Kidney (tissue), 22 donors: ENCODE measurements at places on chromosomes 3 and 15. TPM values are rescaled to one million over a fixed set of nuclear protein-coding genes. Genes with fewer than 3 reads are reported as not detected.

Gene COPS2
- total RNA-seq, result 60.1 TPM

Gene ZNF620
- 6.9 TPM for total RNA-seq

Gene MEGF11
- total RNA-seq, result 41.8 TPM

Gene AP3B2
- 4.7 TPM for total RNA-seq

Gene PSMD2
- 149 TPM for total RNA-seq

Gene CTXN2
- total RNA-seq, result 0.06 TPM

Gene CILP
- total RNA-seq, result 1.5 TPM

- no peak for DNase-seq
- no peaks in the 10 kb centered on the region for H3K27me3 ChIP-seq
- no peak overlapping the region for H3K4me3 ChIP-seq
- no peaks in the 10 kb centered on the region for H3K4me1 ChIP-seq
- H3K36me3 ChIP-seq, result no peaks in the 10 kb centered on the region
Measured at GRCh38 chr3:55508335-55508734, 21.2 kb upstream of the WNT5A start.

- H3K4me3 ChIP-seq, result no peak overlapping the region
- H3K36me3 ChIP-seq, result no peaks in the 10 kb centered on the region
- peak; percentile 65 for DNase-seq
- H3K4me1 ChIP-seq, result no peaks in the 10 kb centered on the region
- no peak overlapping the region for H3K27ac ChIP-seq
Measured at GRCh38 chr3:118884748-118885206, 149.9 kb downstream of the IGSF11 start.

GRCh38 chr15:20344601-20345400, 196.8 kb downstream of the GOLGA6L6 start:
- H3K4me3 ChIP-seq, result no peak overlapping the region
- no peaks in the 10 kb centered on the region for H3K36me3 ChIP-seq
- H3K27me3 ChIP-seq, result no peaks in the 10 kb centered on the region
- no peaks in the 10 kb centered on the region for H3K4me1 ChIP-seq

GRCh38 chr15:38627689-38628277, 63.2 kb upstream of the RASGRP1 start:
- no peaks in the 10 kb centered on the region for H3K36me3 ChIP-seq
- H3K4me3 ChIP-seq, result no peak overlapping the region
- DNase-seq, result no peak
- H3K27me3 ChIP-seq, result no peaks in the 10 kb centered on the region
- H3K4me1 ChIP-seq, result peaks cover 24% of the 10 kb centered on the region

GRCh38 chr3:152019508-152019907, 146.1 kb downstream of the SUCNR1 start:
- no peak overlapping the region for H3K27ac ChIP-seq
- H3K4me3 ChIP-seq, result no peak overlapping the region
- H3K36me3 ChIP-seq, result no peaks in the 10 kb centered on the region
- no peaks in the 10 kb centered on the region for H3K4me1 ChIP-seq

GRCh38 chr3:155332716-155333115, 39.2 kb upstream of the STRIT1 start:
- no peaks in the 10 kb centered on the region for H3K4me1 ChIP-seq
- H3K4me3 ChIP-seq, result no peak overlapping the region
- no peak overlapping the region for H3K27ac ChIP-seq
- no peaks in the 10 kb centered on the region for H3K36me3 ChIP-seq

DNA sequence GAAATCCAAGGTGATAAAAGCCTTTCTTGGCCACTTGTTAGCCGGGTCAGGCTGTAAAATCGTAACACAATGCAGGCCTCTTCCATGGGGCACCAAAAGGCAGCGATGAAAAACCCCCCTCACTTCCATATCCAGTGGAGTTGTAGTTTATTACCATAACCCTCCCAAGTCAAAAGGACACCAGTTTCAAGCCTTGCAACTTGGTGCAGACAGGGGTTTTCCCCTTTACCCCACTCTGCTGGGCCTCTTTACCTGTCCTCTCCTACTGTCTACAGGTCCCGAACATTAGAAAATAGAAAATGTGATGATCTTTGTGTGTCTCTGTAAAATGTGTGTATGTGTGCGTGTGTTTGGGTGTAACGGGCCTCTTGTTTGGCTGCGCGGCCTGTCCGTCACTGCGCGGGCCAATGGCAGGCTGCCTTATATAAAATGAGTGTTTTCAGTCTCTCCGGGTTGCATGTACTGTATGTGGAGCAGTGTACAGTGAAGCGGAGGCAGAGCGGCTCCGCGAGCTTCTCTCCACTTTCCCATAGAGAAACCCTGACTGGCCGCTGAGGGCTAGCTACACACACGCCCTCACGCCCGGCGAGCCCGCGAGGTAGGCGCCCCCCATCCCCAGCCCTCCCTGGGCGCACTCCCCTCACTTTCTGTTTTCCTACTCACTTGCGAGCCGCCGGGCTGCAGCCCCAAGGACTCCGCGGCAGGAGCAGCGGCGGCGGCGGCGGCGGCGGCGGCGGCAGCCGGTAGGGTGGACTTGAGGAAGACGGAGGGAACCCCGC, at the start of gene BBX:
TSS of gene BBX (plus strand) at position 453 of the 779 bp plus-strand sequence. CDS start 187,499 bp downstream, outside the sequence.
- H3K4me3 ChIP-seq, result peak within 1 kb of the TSS; percentile 92
- peak; percentile 98 for DNase-seq
- H3K27ac ChIP-seq, result peak within 1 kb of the TSS; percentile 96

- H3K27me3 ChIP-seq, result no peaks in the 10 kb centered on the region
- H3K27ac ChIP-seq, result no peak overlapping the region
- no peak for DNase-seq
Measured at GRCh38 chr3:144774897-144775296, 803.3 kb downstream of the DIPK2A start.

DNA sequence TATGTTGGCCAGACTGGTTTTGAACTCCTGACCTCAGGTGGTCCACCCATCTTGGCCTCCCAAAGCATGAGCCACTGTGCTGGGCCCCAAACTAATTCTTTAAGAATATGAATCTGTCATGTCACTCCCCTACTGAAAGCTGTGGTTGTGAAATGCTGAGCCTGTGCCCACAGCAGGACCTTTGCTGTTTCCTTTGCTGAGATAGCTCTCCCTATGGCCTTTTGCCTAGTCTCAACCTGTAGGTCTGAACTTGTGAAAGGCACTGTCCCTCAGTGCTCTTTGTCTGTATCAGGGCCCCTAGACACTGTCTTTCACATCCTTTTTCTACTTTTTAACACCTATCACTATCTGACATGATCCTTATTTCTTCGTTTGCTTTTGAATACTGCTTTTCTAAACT, 62.7 kb upstream of the CCR4 start:
- no peaks in the 10 kb centered on the region for H3K27me3 ChIP-seq
- H3K27ac ChIP-seq, result no peak overlapping the region
- H3K4me3 ChIP-seq, result no peak overlapping the region
- H3K36me3 ChIP-seq, result no peaks in the 10 kb centered on the region

GRCh38 chr15:81497238-81497637, 123.2 kb upstream of the TMC3 start:
- H3K4me3 ChIP-seq, result no peak overlapping the region
- no peaks in the 10 kb centered on the region for H3K27me3 ChIP-seq
- H3K27ac ChIP-seq, result no peak overlapping the region
- H3K4me1 ChIP-seq, result no peaks in the 10 kb centered on the region
- no peaks in the 10 kb centered on the region for H3K36me3 ChIP-seq
- no peak for DNase-seq

DNA sequence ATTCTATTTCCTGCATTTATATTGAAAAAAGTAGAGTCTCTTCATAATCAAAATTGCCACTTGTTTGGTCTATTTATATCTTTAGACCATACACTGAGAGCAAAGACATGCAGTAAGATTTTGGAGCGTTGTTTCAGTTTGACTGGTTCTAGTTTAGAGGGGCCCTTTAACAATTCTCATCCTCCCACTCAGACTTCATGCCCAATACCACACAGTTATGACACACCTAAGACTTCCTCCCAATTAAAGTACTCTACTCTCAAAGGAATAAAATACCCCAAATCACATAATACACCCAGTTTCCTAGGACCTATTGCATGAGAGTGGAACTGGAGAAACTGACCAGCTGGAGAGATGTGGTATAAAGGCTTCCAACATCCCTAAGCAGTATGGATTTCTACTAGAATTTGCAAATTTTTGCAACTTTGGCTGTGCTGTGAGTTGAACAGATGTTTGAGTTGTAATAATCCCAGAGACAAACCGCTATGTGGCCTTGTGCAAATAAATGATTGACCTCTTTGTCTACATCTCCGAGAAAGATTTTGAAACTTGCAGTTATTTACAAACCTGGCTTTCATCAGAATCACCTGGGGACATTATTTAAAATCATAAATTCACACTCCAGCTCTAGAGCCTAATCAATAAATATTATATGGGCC, 170.0 kb upstream of the ROBO2 start:
- DNase-seq, result no peak
- H3K27me3 ChIP-seq, result no peaks in the 10 kb centered on the region
- H3K36me3 ChIP-seq, result no peaks in the 10 kb centered on the region
- no peak overlapping the region for H3K4me3 ChIP-seq
- H3K4me1 ChIP-seq, result no peaks in the 10 kb centered on the region

GRCh38 chr3:111939873-111940272, 39.0 kb upstream of the ABHD10 start:
- H3K4me1 ChIP-seq, result no peaks in the 10 kb centered on the region
- no peak overlapping the region for H3K27ac ChIP-seq
- no peak for DNase-seq
- peaks cover 21% of the 10 kb centered on the region for H3K36me3 ChIP-seq
- H3K4me3 ChIP-seq, result no peak overlapping the region

- no peaks in the 10 kb centered on the region for H3K27me3 ChIP-seq
- H3K4me1 ChIP-seq, result no peaks in the 10 kb centered on the region
- DNase-seq, result no peak
- H3K4me3 ChIP-seq, result no peak overlapping the region
- no peaks in the 10 kb centered on the region for H3K36me3 ChIP-seq
Measured at GRCh38 chr3:66490214-66490613, 10.6 kb downstream of the LRIG1 start.
